D341Med (cell line): ENCODE measurements at places on chromosomes 2 and 18.

DNA sequence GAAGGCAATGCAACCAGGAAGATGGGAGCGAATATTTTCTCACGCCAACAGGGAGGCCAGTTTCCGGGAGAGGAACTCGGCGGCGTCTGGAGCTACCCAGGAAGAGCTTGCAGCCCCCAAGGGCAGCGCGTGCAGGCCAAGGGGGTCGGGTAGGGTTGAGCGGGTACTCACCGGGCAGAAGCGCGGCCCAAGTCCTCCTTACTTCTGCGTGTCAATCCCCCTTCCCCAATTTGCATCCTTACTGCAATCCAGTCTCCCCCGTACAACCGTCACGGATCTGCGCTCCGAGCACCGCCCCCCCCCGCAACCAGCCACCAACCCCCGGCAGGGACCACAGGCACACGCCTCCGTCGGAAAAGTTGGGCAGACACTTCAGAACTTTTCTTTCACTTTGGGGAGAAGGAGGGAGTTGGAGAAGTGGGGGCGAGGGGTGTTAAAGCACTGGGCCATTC, 1.3 kb downstream of the ATP8B1 start:
- peak; percentile 50 for DNase-seq

DNA sequence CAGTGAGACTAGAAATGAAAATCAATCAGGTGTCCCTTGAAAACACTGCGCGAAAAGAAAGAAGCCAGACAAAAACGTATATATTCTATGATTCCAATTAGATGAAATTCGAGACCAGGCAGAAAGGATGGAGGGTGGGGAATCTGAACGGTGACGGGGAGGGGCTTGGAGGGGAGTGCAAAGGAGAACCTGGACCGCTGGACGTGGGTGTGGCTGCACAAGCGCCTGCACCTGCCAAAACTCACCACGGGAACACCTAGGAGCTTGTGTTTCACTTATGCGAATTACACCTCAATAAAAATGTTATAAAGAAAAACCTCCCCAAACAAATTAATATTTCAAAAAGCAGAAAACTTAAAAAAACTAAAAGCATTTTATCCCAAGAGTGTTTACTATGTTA, 21.9 kb downstream of the THAP4 start:
- DNase-seq = no peak

- DNase-seq = no peak
Measured at GRCh38 chr18:42113529-42114191, 158.6 kb downstream of the PIK3C3 start.

GRCh38 chr2:241564596-241565410, 6.3 kb downstream of the BOK start:
- peak; percentile 21 for DNase-seq

- DNase-seq = no peak
Measured at GRCh38 chr2:15163326-15163725, 397.8 kb downstream of the NBAS start.
